LNCaP clone FGC (cell line): ENCODE measurements at places on chromosomes 16 and 17.

- no peak for DNase-seq
These were observed 5.9 kb upstream of the MMD start for GRCh38 chr17:55427587-55427882.

DNA sequence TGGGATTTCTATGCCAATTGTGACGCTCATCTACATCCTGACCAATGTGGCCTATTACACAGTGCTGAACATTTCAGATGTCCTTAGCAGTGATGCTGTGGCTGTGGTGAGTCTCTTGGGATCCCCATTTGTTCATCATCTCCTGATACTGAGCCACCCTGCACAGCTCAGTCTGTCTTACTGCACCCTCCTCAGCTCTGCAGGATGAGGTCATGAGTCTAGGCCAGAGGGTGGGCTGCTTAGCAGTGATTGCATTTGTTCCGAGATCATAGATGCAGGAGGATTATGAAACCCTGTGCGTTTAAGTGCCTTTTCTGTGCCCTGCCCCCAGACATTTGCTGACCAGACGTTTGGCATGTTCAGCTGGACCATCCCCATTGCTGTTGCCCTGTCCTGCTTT is 19.5 kb downstream of the SLC7A6OS start:
- no peak for DNase-seq

DNA sequence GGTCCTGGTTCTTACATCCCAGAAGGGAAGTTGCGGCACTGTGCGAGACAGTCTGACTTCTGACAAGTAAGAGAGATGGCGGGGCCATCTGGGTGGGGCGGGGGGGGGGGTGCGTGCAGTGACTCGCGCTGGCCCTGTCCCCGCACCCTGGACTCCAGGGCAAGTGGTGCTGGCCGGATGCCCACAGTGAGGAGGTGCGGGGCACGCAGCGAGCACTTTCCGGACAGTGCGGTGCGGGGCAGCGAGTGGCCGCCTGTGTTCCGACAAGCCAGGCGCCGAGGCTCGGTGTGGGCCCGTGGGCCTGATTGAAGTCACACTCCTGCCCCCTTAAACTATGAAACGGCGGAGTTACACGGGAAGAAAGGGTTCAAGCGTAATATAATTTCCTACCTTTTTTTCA is 106.4 kb downstream of the BANP start:
- no peak for DNase-seq

GRCh38 chr16:86068722-86069121 is 169.8 kb downstream of the IRF8 start:
- DNase-seq = no peak

- no peak for DNase-seq
These were observed 30.5 kb upstream of the CES5A start for GRCh38 chr16:55905651-55906050.

- peak; percentile 40 for DNase-seq
These were observed 2.9 kb upstream of the WSB1 start for GRCh38 chr17:27290916-27291598.

DNA sequence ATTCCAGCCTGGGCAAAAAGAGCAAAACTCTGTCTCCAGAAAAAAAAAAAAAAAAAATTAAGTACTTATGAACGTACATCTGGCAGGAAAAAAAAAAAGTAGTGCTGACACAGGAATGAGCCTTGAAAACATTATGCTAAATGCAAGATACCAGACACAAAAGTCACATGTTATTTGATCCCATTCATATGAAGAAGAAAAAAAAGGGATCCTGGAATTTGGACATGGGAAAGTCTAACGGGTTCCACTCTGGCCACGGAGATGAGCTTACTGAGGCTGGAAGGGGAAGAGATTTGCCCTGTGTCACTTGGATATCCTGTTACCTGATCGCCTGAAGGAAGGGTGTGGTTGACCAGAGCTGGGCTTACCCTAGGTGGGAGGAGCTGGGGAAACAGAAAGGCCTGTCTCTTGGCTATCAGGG is 251.9 kb downstream of the PARN start:
- DNase-seq = no peak

- DNase-seq = peak; percentile 63
These were observed 1.3 kb upstream of the PCGF2 start for GRCh38 chr17:38749223-38750043.

- DNase-seq = no peak
These were observed 79.0 kb downstream of the AMFR start for GRCh38 chr16:56346131-56346890.

- no peak for DNase-seq
These were observed 271.6 kb downstream of the ABCC12 start for GRCh38 chr16:47884116-47884725.

GRCh38 chr17:78517421-78517820 is 59.8 kb downstream of the DNAH17 start:
- DNase-seq = no peak

- no peak for DNase-seq
These were observed 11.2 kb upstream of the CEP20 start for GRCh38 chr16:15899538-15900100.

GRCh38 chr17:59893676-59894100 is 767 bp downstream of the RPS6KB1 start:
- no peak for DNase-seq

GRCh38 chr17:76432004-76432403 is 20.9 kb downstream of the UBE2O start:
- no peak for DNase-seq

DNA sequence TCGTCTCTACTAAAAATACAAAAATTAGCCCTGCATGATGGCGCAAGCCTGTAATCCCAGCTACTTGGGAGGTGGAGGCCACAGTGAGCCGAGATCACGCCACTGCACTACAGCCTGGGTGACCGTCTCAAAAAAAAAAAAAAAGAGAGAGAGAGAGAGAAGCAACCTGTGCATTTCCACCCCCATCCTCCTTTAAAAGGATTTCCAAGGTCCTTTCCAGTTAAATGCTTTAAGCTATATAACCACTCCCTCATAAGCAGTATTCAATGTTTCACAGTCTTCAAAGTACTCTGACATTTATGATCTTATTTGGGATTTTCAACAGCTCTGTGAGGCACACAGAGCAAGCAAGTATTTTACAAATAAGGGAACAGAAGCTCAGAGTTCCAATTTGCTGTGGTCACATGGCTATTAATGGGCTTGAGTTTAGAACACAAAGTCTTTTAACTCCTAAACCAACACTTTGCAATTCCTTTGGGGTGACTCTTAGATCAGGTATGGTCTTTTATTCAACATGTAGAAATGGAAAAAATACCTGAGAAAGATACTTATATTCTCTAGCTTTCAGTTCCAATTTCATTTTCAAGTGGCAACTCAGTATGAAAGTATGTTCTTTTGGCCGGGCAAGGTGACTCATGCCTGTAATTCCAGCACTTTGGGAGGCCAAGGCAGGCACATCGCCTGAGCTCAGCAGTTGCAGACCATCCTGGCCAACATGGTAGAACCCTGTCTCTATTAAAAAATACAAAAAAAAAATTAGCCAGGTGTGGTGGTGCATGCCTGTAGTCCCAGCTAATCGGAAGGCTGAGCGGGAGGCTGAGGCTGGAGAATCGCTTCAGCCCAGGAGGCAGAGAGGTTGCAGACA is 31.3 kb downstream of the SPOP start:
- DNase-seq = no peak

DNA sequence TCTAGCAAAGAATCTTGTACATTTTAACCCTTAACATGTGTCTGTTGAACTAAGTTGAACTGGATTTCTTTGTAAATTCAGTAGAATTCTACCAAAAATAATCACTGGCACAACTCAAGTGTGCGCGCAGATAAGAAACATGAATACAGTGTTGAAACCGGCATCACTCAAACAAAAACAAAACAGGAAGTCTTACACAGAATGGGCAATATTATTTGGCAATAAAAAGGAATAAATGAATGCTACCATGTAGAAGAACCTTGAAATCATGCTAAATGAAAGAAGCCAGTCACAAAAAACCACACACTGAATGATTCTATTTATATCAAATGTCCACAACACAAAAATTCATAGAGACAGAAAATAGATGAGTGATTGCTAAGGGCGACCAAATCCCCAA is 102.9 kb upstream of the ZFHX3 start:
- DNase-seq = no peak

GRCh38 chr17:34351096-34351495 is 5.2 kb upstream of the CCL13 start:
- DNase-seq = no peak

- DNase-seq = no peak
These were observed 106.4 kb downstream of the YPEL2 start for GRCh38 chr17:59437791-59438281.
